ENCODE measurements at places on chromosomes 11 and 22.

DNA sequence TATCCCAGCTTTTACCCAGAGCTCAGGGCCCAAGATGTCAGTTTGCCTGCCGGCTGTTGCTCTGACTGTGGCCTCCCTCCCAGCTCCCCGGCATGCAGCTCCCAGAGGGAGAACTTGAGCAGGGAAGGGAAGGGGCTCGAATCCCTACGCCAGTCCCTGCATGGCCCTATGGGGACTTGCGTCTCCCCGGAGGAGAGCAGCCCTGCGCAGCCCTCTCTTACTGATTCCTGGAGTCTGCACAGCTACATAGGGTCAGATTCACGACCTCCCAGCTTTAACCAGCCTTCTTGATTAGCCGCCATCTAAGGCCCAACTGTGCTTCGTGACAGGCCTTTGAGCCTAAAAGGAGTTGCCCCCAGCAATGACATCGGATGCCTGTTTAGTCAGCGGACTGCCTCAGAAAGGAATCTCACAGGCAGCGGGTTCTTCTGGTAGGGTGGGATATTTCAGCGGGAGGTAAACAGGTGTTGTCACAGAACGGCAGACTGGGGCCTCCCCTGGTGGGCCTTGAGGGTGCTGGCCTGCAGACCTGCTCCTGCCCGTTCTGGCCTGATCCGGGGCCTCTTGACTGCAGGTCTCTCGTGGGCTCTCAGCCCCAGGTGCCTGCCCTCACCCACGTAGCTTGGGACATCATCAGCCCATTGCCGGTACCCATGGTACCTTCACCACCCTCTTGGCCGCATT is 43.8 kb upstream of the KCNQ1OT1 start:
- no peak for DNase-seq

DNA sequence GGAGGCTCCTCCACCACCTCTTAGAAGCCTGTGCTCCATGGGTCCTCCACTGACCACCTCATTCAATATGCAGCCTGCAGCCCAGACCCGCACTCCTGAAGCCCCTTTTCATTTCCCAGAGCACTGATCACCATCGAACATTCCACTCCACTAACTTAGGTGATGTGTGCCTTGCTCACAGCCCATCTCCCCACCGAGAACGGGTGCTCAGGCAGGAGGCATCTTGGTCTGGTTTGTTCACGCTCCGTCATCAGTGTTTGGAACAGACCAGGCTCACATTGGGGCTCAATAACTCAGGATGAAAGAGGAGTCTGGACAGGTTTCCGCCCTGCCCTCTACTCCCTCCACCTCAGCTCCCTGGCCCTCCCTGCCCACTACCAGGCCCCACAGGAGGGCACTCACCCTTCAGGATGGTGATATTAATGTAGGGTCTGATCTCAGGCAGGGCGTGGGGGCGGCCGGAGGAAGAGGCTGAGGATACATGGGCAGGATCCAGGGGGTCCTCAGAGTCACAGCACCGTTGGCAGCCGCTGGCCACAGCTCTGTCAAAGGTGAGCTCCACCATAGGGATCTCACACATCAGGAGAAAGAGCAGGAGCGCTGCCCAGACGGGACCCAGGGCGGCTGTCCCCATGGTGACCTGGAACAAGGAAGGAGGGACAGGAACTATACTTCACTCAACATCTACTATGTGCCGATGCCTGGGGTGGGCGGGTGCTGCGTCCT is 3.1 kb downstream of the C1QTNF6 start:
- DNase-seq: no peak

DNA sequence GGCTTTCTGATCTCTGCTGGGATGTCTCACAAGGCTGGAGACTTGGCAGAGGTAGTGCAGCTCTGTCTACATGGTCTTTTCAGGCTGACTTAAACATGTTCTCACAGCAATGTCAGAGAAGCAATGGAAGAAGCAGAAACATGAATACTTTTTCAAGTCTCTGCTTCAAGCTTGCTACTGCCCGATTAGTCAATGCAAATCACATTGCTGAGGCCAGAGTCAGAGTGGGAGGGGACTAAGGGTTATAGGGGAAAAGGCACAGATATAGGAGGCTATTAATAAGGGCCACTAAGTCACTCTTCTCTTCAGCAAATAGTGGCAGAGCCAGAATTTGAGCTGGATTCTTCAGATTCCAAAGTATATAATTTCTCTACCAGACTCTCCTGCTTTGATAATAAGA is 390.5 kb downstream of the TMEM135 start:
- no peak for DNase-seq

- no peak for DNase-seq
These were observed 132.3 kb downstream of the APIP start for GRCh38 chr11:34783816-34784317.

- no peak for DNase-seq
These were observed 79.7 kb downstream of the SHANK2 start for GRCh38 chr11:71172680-71173079.

DNA sequence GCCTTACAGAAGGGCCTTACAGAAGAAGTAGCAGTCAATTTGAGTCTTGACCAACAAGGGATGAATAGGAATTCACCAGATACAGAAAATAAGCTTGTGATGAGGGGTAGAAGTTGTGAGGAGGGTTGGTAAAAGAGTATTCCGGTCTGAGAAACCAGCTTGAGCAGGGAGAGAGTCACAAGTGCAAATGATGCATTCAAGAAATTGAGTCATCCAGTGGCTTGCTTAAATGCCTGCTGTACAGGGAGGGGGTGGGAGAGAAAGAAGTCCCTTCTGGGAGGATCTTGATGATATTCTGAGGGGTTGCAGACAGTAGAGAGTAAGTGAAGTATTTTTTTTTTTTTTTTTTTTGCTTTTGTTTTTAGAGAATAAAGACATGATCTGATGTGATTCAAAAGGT is 9.2 kb downstream of the CCKBR start:
- no peak for DNase-seq

DNA sequence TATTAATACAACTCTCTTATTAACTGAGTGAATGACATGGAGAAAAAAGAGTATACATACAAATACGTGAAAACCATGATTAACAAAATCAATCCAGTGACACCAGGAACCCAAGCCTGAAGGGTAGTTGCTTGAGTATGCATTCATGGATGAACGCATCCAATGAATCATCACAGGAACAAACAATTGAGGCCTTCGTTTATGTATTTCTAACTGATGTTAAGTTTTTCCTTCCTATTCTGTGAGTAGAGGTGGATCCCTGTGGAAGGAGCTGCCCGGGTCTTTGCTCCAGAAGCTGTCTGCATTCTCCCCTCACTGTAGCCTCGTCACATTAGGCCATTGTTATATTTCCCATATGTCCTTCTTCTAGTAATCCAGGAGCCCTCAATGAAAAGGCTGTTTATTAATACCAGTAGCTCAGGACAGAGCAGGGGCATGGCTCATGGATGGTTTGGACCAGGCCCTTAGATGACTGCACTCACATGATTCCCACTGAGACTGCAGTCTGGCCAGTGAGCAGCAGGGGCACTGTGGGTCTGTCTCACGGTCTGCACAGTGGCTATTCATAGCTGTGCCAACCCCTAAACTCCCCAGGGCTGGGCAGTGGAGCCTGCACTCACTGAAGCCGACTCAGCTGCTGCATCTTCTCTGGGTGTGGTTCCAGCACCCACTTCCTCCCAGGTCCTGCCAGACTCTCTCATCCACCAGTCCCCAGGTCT is 128.1 kb upstream of the TOP3B start:
- DNase-seq: peak; percentile 51

DNA sequence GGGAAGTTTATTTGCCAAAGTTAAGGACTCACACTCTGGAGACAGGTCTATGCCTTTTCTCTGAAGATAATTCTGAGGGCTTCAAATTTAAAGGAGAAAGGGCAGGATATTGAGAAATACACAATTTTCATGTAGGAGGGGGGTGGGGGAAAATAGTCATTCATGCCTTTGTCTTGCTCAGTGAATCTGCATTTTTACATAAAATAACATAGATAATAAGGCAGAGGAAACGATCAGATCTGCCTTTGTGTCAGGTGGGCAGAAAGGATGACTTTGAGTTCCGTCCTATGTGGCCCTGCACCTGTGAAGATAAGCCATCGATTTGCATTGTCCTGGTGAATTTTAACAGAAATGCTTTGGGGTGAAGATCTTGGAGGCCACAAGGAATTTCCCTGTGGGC is 76.8 kb downstream of the SC5D start:
- no peak for DNase-seq

DNA sequence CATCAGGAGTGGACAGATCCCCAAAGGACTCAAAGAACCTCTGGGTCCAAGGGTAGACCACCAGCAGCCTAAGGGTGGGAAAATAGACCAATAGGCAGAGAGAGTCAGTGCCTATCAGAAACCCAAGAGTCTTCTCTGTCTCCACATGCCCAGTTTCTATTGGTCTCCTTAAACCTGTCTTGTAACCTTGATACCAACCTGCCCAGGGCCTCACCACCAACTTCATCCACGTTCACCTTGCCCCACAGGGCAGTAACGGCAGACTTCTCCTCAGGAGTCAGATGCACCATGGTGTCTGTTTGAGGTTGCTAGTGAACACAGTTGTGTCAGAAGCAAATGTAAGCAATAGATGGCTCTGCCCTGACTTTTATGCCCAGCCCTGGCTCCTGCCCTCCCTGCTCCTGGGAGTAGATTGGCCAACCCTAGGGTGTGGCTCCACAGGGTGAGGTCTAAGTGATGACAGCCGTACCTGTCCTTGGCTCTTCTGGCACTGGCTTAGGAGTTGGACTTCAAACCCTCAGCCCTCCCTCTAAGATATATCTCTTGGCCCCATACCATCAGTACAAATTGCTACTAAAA is at the start of gene HBB:
TSS of gene HBB (minus strand) at position 340 of the 579 bp plus-strand sequence. CDS start at position 290, 50 bp downstream.
- no peak for DNase-seq

DNA sequence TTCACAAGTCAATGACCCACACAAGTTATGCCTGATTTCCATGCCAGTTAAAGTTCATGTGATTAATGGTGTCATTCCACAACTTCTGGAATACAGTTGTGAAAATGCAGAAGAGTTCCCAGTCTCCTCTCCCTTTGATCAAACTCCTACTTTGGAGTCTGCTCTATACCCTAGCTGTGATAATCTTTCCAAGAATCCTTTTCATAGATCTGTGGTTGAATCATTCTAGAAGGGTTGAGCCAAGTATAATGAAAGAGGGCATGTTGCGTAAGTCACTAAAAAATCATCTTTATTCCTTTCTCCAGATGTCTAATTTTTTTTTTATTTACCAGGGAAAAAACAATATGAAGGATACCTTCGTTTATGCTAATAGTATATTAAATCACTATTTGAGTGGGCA is 89.7 kb upstream of the CARD18 start:
- no peak for DNase-seq

DNA sequence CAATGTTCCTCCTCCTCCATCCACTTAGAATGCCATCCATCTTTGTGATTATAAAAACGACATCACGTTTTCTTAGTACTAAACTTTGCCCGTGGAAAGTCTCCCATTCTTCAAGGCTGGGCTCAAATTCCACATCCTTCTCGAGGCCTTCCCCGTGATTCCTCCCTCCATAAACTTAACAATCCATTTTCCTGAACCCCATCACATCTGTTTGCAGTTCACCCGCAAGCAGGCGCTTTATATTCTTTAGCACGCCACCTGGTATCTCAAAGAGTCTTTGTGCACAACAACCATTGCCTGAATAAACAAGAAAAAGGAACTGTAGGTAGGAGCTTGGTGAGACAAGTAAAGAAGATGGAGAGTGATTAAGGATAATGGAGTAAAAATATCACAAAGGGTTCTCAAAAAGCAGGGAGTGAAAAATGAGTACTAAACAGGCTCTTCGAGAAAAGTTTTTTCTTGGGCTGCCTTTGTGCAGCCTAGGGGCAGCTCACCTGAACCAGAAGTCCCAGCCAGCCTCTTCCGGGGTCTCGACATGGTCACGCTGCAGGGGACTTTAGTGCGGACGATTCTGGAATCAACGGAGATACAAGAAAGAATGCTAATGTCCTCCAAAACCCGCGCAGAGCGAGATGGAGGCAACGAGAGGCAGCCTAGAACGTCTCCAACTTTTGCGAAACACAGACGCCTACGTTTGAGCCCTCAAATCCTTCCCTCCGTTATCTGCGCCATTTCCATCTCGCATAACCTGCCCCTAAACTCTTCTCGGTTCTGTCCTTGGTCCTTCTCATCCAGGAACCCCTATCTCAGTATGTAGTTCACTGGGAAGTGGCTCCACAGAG is 585 bp downstream of the THYN1 start:
- peak; percentile 11 for DNase-seq

DNA sequence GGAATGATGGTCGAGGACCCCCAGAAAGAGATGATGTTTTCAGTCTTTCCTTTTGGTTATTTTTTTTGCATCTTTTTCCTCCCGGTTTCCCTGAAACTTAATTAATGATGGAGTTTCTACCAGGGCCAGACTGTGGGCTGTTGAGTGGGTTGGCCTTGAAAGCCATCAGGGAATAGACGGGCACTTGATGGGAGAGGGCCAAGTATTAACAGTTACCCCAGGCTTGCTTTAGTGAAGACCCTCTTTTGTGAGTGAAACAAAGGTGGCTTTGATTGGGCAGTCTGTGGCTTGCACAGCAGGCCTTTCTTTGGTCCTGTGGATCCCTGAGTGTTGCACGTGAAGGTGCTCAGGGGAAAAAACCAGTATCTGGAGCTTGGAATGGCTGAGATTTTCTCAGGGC is 56.9 kb downstream of the AMOTL1 start:
- DNase-seq: no peak

DNA sequence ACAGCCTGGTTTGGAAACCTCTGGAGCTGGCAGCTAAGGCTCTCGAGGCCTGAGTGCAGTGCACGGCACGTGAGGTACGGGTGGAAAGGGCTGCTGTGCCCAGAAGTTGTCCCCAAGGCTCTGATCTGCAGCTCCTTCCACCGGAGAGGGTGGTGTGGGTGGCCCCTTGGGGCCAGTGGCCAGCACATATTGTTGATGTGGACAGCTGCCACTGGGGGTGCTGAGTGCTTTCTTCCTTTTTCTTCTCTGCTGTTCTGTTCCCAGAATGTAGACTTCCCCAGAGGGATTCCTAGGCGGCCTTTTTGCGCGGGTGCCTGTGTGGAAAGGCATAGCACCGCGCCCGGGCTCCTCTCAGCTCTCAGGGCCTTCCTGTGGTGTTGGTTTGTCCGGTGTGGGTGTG is 1476.5 kb downstream of the TBC1D22A start:
- DNase-seq: no peak

DNA sequence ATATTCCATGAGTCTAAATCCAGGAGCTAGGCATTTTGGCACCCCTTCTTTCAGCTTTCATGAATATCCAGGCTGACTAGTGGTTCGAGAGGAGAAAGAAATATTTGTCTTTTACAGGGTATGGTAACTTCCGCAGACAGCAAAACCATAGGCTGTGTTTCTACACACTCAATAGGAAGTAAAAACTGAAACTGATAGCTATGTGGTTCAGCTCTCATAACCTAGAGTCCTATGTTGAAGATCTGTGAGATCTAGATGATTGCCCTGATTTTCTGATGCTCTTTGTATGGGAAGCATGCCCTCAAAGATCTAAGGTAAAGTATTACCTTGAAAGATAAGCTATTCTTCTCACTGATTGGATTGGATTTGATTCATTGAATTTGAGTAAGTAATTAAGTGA is 118.3 kb downstream of the CD44 start:
- no peak for DNase-seq

- no peak for DNase-seq
These were observed 263.3 kb upstream of the SORL1-AS1 start for GRCh38 chr11:121716060-121716459.

All from RPMI8226 (cell line).